ENCODE measurements at places on chromosomes 7 and 10.

GRCh38 chr10:127151981-127152699, 44.3 kb downstream of the INSYN2A start:
- DNase-seq: no peak

DNA sequence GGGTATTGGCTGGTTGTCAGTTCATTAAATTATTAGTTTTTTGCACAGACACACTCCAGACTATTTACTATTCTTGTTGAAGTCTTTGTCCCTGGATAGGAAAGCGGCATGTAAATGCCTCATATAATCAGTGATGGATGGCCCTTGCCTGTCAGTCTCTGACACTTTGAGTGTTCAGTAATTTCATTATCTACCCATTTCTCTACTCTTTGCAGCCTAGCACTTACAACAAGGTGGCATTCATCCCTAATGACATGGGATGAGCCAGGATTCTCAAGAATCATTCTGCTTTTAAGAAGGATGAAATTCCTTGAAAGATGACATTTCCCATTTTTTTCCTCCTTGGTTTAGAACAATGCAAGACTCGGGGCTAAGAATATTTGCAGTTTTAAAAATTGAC, 155.7 kb downstream of the SORCS3 start:
- DNase-seq: no peak

- no peak for DNase-seq
These were observed 359.7 kb upstream of the ZNF32 start for GRCh38 chr10:44008270-44008916.

GRCh38 chr7:40822861-40823260, 688.1 kb downstream of the SUGCT start:
- DNase-seq: no peak

GRCh38 chr7:67662804-67663203, 666.2 kb downstream of the TYW1 start:
- DNase-seq: no peak

DNA sequence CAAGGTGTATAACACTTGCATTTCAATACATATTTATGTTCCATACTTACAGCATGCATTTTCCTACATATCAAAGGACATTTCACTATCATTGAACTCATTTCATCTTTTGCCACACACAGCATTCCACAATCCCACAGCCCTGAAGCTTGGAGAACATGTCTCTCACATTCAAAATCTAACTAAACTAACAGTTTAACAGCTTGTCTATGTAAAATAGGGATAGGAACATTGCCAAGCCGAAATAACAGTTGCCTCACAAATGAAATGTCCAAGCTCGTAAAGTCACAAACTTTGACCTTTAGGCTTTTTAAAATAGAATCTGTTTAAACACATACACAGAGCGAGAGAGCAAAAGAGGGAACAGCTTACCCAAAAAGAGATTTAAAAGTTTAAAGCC, 65.3 kb downstream of the HGF start:
- no peak for DNase-seq

GRCh38 chr10:17206210-17206709, 4.8 kb upstream of the TRDMT1 start:
- DNase-seq: no peak

DNA sequence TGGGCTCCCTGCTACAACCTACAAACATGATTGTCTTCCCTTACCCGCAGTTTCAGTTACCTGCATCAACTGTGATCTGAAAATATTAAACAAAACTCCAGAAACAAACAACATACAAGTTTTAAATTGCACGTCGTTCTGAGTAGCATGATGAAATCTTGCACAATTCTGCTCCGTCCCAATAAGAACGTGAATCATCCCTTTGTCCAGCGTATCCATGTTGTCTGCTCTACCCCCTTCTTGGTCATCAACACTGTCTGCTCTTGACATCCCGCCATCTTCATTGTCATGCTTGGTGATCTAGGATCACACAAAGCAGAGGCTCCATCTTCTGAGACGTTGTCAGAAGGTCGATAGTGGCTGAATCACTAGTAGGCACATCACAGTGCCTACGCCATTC, 53.9 kb downstream of the ACADSB start:
- DNase-seq: no peak

DNA sequence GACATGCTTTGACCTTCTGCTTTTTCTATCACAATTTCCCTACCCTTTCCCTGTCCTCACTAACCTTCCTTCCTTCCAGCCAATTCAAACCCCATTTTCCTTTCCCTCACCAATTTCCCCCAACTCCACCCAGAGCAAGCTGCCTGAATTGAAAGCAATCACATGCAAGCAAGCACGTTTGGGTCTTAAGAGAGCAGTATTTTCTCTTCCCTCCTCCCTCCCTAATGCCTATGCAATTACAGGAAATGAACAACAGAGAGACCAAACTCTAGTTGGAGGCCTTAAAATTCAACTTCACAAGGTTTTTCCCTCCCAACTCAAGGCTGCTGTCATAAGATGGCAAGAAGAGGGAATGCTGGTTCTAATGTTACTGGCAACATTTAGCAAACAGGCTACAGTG, 117.2 kb downstream of the MYOF start:
- no peak for DNase-seq

- DNase-seq: peak; percentile 58
These were observed 85.5 kb downstream of the JCAD start for GRCh38 chr10:29973921-29974320.

DNA sequence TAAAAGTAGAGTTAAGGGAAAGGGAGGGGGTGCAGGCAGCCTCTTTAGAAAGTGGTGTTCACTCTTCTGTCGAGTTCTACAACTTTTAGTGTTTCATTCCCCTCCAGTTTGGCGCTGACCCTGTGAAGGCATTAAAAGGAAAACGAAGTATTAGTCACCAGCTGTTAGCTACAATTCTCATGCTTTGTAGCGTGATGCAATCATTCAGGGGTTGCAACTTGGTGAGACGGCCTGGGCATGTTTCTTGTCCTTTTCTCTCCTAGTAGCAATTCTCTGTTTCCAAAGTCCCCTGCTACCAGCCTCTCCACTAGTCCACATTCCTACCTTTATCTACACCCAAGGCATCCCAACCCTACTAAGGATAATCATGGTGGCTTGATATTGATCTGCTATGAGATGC, 33.7 kb upstream of the DGKI start:
- no peak for DNase-seq

- DNase-seq: no peak
These were observed 620.1 kb upstream of the DPP6 start for GRCh38 chr7:153432063-153432462.

DNA sequence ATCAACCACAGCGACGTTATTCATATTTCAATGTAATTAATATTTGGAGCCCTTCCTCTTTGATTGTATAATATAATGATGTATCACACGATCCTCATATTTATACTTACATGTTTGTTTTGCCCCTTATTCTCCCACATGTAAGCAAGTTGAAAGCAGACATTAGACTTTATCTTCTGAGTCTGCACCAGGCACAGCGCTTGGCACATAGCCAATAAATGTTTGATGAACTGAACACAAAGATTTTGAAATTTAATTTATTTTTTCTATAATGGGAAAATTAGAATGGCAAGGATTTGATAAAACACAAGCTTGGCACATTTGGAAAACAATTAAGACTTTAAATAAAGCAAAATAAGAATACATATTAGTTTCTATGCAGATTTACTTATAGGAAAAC, 31.6 kb downstream of the ZFAND4 start:
- DNase-seq: no peak
